ENCODE measurements at places on chromosomes 3 and 15.

DNA sequence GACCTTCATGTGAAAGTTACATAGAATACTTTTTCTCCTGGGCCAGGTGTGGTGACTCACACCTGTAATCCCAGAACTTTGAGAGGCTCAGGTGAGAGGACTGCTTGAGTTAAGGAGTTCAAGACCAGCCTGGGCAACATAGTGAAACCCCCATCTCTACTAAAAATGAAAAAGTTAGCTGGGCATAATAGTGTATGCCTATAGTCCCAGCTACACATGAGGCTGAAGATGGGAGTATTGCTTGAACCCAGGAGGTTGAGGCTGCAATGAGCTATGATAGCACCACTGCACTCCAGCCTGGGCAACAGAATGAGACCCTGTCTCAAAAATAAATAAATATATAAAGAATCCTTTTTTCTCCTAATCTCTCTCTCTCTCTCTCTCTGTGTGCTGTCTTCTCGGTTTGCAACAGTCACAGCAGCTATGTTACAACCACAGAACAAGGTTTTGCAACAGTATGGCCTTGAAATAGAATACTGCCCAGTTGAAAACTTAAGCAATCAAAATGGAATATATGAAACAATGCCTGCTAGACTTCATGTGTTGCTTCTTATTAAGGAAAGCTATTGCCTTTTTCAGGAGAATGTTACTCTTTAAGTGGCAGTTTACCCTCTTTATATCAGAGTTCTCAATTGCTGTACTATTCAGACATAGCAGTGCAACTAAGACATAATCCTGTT, 12.3 kb upstream of the DENND4A start:
- no peak for DNase-seq

DNA sequence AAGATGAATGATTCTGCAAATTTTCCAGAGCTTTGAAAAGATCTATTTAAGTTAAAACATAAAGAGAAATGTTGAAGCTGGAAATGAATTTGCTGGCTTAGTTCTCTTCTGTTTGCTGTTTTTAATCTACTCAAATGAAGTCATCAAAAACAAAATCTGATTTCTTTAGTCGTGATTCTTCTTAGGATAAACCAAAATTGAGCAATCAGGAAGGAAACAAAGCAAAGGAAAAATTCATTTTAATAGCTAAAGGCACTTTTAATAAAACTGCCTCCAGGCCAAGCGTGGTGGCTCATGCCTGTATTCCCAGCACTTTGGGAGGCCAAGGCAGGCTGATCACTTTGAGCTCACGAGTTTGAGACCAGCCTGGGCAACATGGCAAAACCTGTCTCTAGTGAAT, 91.2 kb downstream of the DUT start:
- no peak for DNase-seq

GRCh38 chr3:3783696-3784095, 15.5 kb upstream of the LRRN1 start:
- no peak for DNase-seq

DNA sequence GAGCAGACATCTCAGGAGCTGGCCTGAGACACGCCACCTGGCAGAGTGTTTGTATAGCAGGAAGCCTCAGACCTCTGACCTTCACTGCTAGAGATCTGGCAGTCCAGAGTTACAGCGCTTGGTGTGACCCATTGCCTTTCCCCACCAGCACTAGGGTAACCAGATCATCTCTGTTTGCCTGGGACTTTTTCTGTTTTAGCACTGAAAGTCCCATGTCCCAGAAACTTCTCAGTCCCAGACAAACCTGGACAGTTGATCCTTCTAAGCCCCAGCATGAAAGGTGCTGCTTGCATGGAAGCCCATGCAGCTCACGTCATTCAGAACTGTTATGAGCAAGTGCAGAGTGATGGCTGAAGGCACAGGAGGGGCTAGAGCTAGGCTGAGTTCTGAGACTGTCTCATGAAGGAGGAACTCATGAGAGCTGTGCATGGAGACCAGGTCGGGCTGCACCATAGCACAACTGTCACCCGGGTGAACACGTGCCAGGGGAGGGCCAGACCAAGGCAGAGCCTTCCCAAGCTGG, 18.2 kb upstream of the AHSG start:
- DNase-seq = no peak

- DNase-seq = no peak
Observed at GRCh38 chr3:71902258-71903111, 117.5 kb upstream of the PROK2 start.

- no peak for DNase-seq
Observed at GRCh38 chr3:174821477-174821876, 37.7 kb upstream of the NAALADL2 start.

DNA sequence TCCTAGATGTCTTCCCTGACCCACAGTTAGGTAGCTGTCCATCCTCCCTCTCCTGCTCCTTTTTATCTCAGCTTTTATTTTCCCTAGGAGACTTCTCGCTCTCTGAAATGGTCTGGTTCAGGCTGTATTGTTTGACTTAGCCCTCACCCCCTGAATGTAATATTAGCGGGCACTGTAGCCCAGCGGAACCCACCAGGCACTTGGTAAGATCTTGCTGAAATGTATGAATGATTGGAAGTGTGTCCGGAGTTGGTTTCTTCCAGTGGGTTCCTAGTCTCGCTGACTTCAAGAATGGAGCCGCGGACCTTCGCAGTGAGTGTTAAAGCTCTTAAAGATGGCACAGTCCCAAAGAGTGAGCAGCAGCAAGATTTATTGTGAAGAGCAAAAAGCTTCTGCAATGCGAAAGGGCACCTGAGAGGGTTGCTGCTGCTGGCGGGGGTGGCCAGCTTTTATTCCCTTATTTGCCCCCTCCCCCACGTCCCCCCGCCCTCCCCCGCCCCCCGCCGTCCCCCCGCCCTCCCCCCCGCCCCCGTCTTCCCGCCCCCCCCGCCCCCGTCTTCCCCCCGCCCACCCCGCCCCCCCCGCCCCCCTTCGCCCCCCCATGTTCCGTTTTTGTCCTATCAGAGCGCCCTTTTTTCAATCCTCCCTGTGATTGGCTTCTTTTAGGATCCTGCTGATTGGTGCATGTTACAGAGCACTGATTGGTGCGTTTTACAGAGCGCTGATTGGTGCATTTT, 694 bp upstream of the EEFSEC start:
- no peak for DNase-seq

GRCh38 chr15:39784125-39784524, 1.5 kb upstream of the FSIP1 start:
- no peak for DNase-seq

DNA sequence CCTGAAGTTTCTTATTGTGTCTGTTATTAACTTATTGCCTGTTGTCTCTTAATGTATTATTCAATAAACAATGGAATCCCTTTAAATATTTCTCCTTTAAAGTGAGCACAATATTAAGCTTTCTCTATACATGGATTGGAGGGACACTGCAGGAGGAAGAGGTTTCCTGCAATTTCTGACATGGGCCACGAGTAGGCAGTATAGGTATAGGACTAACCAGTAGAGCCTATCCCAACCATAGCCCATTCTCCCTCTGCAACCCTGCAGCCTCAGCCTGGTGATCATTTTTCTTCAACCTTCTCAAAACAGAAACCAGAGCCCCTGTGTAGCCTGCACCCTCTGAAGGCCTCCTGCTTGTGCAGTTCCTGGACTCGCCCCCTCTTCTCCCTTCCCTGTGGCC, 124.8 kb downstream of the NEK10 start:
- no peak for DNase-seq

DNA sequence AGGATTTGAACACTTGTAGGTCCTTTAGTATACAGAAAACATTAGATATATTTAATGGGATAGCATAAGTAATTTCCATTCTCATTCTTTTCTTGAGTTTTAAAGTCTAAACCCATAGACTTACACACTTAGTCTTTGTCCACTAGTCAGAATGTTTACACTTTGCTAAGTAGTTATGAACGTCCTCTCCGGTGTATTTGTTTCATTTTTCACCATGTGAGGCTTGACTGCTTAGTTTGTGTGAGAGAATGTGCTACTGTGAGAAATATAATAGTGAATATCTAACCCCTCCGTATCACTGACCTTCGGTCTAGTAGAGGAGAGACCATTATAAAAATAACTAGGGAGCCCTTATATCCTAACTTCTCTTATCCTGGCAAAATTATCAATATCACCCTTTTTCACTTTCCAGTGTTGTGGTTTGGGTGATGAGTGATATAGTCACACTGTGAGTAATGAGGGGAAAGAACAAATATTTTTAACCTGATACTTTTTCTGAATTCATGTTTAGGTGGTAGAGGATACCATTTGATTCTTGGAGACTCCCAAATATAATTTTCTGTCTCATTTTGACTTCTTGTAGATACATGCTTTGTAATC, 122.4 kb downstream of the UBE2E2 start:
- DNase-seq = no peak

GRCh38 chr3:34889641-34890040, 749.7 kb upstream of the ARPP21 start:
- no peak for DNase-seq

GRCh38 chr15:95498961-95499360, 831.5 kb upstream of the NR2F2 start:
- no peak for DNase-seq

- no peak for DNase-seq
Observed at GRCh38 chr3:54071601-54072000, 50.8 kb upstream of the CACNA2D3 start.

DNA sequence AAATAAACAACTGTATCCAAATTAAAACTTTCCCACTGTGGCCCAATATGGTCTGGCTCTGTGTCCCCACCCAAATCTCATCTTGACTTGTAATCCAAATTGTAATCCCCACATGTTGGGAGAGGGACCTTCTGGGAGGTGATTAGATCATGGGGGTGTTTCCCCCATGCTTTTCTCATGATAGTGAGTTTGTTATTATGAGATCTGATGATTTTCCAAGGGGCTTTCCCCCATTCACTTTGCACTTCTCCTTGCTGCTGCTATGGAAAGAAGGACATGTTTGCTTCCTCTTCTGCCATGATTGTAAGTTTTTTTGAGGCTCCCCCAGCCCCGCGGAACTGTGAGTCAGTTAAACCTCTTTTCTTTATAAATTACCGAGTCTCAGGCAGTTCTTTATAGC, 55.0 kb downstream of the MINDY4B start:
- DNase-seq = no peak

DNA sequence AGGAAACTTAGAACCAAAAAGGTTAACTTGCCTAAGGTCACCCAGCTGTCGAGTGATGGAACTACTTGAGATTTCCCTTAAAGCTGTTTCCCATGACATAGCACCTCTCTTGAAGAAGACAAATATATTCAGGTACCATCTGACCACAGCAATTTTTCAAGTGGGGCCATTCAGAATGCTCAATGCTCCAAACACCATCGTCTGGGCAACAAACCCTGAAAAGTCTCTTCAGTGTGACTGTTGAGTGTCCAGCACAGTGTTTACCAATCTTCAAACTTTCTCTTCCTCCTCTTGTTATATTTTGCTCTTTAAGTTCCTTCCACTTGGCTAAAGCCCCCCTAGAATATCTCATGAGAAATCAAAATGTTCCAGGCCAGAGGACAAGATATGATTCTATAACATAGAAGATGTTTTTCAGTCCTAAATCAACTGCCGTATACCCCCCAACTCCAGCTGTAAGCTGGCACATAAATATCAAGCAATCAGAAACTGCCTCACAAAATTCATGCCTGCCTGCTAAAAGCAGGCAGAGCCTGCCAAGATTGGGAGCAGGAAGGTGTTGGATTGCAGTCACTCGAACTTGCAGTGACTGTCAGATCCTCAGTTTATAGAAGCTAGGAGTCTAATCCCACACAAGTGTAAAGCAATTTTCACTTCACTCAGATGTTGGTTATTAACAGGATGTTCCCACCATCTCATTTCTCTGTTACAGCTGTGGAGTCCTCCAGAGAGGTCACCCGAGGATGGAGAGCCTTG, 230.5 kb upstream of the MRPL3 start:
- DNase-seq = no peak

GRCh38 chr15:63497642-63498467, 6.5 kb upstream of the USP3 start:
- no peak for DNase-seq

DNA sequence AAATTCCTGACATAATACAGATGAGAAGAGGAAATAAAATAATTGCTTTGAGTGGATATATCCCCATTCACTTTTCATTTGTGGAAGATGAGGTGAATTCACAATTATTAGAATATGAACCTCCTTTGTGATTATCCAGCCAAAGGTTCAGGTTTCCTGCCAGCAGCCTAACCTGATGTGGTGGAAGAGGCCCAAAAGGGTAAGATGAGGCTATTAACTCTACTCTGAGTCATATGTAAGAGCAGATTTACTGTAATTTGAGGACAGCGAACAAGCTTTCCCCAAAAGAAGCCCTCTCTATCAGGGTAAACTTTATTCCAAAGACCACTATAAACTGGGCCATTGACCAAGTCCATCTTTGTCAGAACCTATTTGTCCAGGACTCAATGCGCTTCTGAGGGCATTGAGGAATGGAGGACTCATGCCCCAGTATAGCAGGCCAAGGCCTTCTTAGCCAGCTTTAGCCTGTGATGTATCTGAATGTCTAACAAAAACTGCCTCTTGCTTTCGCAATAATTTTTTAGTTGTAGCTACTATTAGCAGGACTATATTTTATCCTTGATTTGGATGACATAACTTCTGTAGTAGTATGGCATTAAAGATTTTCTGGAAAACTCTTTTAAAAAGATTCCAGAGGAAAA, 91.1 kb upstream of the ARL6 start:
- no peak for DNase-seq

DNA sequence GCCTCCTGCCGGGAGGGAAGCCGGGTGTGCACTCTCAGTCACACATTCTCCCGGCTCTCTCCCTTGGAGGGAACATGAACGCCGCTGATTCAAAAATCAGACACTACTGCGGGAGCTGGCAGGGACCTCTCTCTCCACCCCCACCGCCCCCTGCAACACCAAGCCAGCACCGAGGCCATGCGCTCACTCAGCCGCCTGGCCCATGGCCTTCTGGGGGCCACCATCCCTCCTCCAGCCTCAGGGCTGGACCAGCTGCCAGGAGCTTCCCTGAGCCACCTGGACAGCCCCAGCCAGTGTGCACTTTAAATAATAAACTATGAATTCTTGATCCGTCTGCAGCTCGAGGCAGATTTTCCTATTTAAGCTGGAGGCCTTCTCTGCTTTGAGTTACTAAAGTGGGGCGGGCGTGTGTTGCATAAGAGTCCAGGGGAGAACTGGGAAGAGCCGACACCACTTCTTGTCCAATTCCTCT, 30.6 kb downstream of the ADAMTS17 start:
- no peak for DNase-seq

- DNase-seq = no peak
Observed at GRCh38 chr15:34122771-34123183, 20.9 kb downstream of the PGBD4 start.

Data from stimulated activated CD8-positive, alpha-beta memory T cell treated with anti-CD3 and anti-CD28 coated beads, Interleukin-7, amount 100 ng/mL, for 1 hour (primary cell).